ENCODE measurements at places on chromosomes 13 and 19.

- no peak for DNase-seq
Observed at GRCh38 chr19:38836159-38836982, 4.8 kb upstream of the ECH1 start.

DNA sequence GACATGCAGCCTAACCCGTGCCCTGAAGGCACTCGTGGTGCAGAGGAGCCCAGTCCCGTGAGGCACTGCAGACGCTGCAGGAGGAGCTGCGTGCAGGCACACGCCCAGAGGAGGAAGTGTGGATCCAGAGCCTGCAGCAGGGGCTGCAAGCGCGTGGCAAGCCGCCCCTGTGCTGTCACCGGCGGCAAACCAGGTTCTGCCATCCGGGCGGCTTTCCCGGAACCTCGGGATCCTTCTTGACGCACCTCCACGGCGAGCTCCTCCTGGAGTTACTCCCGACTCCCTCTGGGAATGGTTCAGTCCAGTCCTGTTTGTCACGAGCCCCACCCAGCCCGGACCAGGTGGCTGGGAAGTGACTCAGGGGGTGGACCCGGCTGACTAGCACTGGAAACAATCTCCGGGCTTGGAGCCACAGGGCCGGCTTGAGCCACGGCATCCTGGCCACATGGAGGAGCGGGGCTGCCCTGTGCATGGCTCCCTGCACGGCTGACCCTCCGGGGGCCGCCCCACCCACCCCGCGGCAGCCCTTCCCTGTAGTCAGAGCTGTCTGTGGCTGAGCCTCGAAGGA, 10.2 kb downstream of the DPP9 start:
- DNase-seq: no peak

DNA sequence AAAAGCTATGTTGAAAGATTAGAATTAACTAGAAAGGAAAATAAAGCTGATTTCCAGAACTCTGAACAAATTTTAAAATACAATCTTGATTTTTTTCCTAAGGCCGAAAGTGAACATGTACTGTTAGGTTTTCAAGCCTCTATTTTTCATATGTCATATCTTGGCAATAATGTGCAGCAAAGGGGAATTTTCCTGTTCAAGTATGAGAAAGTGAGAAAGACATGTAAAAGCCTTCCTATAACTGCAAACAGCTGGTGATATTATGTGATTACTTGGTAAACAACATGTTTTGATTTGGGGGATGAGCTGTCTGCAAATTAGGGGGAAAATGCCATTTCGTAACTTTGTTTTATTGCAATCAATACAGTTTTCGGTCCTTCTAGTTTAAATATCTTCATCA, 4.0 kb upstream of the KLF12 start:
- DNase-seq: no peak

GRCh38 chr13:93173654-93174053, 53.0 kb upstream of the GPC6 start:
- DNase-seq: no peak

GRCh38 chr13:44267980-44268379, 105.6 kb upstream of the SERP2 start:
- no peak for DNase-seq

GRCh38 chr13:113981611-113982295, 7.9 kb upstream of the C13orf46 start:
- DNase-seq: no peak

DNA sequence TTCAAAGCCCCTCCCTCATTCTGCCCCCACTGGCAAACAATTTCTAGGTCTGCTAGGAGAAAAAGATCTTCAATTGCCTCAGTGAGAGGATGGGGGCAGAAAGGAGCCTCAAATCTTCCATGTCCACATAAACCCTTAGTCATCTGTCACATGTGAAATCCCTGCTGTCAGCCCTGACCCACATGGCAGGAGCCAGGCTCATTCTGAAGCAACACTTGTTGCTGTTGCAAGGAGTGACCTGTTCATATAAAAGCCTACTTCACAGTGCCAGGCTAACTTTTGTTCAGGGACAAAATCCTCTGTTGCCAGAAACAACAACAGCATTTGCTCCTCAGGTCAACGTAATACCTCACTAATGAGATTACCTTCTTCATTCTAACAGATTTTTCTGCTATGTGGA, 70.5 kb downstream of the IRS2 start:
- DNase-seq: peak; percentile 17

GRCh38 chr19:1799695-1800342, 12.3 kb downstream of the ATP8B3 start:
- DNase-seq: no peak

GRCh38 chr13:25727250-25727649, 324.6 kb downstream of the SHISA2 start:
- no peak for DNase-seq

DNA sequence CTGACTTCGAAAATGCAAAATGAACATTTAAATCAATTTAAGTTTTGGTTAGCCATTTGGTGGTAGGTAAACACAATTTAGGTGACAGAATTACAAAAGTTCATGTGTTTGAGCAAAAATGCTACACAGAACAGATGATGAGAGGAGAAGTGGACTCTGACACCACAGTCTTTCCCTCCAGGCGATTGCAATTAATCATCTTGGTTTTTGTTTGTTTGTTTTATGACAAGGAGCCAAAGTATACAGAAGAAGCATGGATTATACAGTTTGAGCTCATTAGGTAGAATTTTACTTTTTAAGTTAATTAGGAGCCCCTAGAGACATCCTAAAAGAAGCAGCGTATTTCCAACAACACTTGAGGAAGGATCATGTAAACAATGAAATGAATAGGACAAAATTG, 49.3 kb upstream of the FREM2 start:
- no peak for DNase-seq

DNA sequence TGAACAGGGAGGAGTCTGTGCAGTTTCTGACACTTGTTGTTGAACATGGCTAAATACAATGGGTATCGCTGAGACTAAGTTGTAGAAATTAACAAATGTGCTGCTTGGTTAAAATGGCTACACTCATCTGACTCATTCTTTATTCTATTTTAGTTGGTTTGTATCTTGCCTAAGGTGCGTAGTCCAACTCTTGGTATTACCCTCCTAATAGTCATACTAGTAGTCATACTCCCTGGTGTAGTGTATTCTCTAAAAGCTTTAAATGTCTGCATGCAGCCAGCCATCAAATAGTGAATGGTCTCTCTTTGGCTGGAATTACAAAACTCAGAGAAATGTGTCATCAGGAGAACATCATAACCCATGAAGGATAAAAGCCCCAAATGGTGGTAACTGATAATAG, 16.1 kb downstream of the CEACAM6 start:
- DNase-seq: no peak

GRCh38 chr19:23914402-23915286, at the start of gene ZNF726:
Gene ZNF726 (plus strand): TSS chr19:23914886. CDS start chr19:23914995, 109 bp downstream.
- peak; percentile 76 for DNase-seq

DNA sequence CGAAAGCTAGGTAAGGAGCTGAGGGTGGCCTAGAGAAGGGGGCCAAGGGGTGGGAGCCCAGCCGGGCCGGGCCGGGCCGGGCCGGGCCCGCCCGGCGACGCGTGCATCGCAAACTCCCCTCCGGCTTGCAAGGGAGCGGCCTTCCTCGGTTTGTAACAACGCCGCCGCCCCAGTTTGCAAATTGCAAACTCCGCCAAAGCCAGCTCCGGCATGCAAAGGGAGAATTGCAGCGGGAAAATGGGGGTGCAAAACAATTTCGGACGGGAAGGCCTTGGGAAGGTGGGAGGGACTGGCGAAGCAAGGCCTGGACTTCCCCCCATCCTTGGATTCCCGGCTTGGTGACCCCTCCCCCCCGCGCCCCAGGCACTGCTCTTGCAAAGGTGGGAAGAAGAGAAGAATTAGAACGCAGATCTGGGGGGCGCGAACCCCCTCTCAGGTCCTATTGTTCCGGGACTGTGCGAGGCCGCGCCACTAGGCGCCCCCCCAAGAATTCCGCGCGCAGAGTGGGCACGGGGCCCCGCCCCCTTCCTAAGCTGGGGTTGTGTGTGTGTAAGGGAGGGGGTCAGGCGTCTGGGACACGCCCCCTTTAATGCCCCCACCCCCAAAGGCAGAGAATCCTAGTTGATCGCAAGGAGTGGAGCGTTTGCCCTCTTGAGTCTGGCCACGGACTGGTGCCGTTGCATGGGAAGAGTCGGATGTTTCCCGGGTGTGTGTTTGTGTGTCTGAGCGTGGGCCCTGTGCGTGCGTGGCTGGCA, 926 bp downstream of the PRR12 start:
- DNase-seq: no peak

- no peak for DNase-seq
Observed at GRCh38 chr19:23974941-23975340, 60.3 kb downstream of the ZNF726 start.

- no peak for DNase-seq
Observed at GRCh38 chr13:110240352-110240751, 66.6 kb downstream of the COL4A1 start.

- no peak for DNase-seq
Observed at GRCh38 chr13:46197299-46198048, 14.3 kb upstream of the LRRC63 start.

DNA sequence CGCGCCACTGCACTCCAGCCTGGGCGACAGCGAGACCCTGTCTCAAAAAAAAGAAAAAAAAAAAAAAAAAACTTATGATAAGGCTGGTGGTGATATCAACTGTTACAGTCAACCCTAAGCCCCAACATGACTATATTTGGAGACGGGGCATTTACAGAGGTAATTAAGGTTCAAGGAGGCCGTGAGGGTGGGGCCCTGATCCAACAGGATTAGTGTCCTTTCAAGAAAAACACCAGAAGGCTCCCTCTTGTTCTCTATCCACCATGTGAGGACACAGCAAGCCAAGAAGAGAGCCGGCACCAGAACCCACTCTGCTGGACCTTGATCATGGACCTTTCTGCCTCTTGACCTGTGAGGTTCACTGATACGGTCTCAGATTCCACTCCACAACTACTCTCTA, 14.1 kb downstream of the MIER2 start:
- DNase-seq: no peak

DNA sequence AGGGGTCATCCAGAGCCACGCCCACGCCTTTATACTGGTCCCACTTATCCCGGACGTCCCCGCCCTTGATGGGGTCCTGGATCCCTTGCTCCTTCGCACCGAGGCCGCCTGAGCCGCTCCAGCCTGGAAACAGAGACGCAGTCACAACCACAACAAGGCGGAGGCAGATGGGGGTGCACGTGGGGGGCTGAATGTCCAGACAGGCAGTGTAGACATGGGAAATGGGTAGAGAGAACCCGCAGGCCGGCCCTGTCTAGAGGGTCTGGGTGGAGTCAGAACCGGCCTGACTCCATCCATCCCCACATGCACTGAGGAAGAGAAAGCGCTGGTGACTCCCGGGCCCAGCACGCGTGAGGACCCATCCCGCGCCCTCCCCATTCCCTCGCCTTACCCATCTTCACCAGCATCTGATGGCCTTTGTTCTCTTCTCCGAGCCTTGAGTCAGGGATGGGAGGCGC, 23.0 kb downstream of the CHERP start:
- no peak for DNase-seq

GRCh38 chr19:18904334-18905057, 8.5 kb upstream of the CERS1 start:
- DNase-seq: no peak

DNA sequence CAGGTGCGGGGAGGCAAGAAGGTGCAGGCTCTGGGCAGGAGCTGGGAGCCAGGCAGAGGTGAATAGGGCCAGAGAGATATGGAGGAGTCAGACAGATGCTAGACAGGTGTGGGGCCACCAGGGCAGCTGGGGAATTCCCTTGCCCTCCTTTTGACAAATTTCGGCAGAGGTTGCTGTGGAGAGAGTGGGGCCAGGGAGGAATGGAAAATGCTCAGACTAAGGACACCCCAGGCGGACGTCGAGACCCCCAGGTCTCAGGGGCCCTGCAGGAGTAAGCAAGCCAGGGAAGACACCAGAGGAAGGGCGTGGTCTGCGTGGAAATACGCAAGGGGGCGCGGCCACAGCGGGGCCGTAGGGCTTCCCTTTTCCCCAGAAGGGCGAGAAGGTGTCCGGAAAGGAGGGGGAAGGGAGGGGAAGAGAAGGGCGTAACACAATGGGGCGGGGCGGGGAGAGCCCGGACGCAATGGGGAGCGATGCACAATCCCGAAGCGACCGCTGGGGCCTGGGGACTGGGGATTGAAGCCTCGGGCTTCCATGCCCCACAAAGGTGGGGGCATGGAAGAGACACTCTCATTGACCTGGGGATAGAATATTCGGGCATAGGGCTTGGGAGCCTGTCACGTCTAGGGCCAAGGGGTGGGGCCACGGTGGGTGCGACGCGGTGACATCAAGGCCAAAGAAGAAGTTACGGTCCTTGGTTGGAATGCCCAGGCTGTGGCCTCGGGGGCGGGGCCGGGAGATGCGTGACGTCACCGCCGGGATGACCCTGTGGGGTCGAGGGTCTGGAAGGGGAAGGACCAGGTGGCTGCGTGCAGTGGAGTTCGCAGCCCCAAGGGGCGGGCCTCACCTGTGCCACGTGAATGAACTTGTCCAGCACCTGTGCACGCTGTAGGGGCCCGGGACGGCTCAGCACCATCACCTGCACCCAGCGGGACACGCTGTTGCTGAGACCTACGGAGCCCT, 8.2 kb downstream of the RASGRP4 start:
- DNase-seq: no peak

DNA sequence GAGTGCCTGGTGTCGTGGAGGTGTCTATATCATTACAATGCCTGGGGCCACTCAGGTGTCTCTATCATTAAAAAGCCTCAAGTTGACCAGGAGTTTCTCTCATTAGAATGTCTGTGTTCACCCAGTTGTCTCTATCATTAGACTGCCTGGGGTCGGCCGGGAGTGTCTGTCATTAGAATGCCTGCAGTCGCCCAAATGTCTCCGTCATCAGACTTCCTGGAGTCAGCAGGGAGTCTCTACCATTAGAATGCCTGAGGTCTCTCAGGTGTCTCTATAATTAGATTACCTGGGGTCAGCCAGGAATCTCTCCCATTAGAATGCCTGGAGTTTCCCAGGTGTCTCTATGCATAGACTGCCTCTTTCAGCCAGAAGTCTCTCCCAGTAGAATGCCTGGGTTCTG, 1477.6 kb downstream of the UQCRFS1 start:
- DNase-seq: no peak

DNA sequence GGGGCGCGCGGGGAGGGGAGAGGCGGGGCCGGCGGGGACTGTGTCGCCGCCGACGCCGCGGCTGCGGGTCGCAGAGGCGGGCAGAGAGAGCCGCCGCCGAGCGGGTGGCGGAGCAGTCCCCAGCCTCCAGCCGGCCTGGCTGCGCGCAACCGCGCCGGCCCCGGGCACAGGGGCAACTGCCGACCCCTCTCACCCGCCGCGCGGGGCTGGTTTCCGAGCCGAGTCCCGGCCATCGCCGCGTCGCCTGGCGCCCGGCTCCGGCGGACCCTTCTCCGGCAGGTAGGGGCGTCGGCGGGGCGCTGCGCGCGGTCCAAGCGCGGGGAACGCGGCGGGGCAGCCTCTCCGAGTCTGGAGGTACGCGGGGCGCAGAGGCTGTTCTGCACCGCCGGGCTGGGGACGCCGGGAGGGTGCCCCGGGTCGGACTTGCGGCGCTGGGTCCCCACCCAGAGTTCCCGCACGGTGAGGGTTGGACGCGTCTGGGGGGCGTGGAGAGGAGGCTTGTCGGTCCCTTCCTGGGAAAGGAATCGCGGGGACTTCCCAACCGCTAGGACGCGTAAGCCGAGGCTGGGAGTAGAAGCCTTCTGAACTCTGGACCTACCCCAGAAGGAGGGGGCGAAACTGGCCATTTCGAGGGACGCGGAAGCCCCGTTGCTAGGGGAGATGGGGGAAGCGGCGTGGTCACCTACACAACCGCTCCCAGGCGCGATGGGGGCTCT, 133.6 kb upstream of the MYO16 start:
- no peak for DNase-seq

GRCh38 chr13:111031531-111031961, 83.6 kb upstream of the ARHGEF7 start:
- no peak for DNase-seq

GRCh38 chr19:33866696-33867095, 70.0 kb downstream of the KCTD15 start:
- no peak for DNase-seq
